NCI-H2171 (cell line): ENCODE measurements at places on chromosomes 12 and 14.

- DNase-seq = no peak
These were observed 5.6 kb upstream of the MYH7 start for GRCh38 chr14:23441076-23441475.

GRCh38 chr12:108409481-108409880, 70.4 kb upstream of the CMKLR1 start:
- DNase-seq = no peak

GRCh38 chr12:127528551-127528950, 738.4 kb upstream of the TMEM132C start:
- no peak for DNase-seq

DNA sequence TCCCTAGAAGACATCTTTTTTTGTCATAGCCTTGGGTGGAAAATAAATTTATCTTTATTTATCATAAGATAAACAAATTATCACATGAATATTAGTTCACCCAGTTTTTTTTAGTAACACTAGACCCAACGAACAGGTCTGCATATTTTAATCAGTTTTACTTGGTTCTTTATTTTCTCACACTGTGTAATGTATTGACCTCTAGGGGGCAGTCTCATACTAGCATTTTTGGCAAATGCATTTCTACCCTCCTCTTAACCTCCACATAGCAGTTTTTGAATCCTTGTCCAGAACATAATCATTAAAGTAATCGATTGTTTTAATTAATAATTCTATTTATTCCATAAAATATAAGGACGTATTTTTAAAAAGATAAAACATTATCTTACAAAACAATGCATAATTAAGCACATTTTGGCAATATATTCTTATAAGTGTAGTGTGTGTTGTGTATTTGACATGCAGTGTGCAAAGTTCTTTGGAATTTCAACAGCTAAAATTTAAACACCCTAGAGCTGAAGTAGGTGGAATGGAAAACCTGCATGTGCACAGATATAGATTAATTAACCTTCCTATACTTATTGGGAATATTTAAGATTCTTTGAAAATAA, 31.6 kb upstream of the PTPRQ start:
- peak; percentile 82 for DNase-seq

DNA sequence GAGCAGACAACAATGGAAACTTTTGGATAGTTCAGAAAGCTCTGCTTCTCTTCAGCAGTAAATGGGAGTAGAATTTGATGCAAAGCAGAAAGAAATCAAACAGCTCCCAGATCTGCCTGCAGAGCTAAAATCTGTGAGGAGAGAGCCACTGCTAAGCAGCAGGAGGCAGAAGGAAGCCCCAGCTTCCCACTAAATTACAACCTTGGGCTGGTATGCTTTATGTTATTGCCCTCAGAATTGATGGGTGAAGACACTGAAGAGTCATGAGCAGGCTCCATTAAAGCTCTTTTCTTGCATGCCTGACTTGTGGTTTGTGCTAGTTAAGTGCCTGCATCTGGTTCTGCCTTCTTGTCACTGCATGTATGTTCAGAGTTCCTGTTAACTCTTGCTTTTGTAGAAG, 8.4 kb downstream of the ZC2HC1C start:
- DNase-seq = no peak

GRCh38 chr12:93946542-93947150, 201.7 kb upstream of the PLXNC1 start:
- peak; percentile 32 for DNase-seq
